ENCODE measurements at places on chromosomes 13 and 19. TPM values are rescaled to one million over a fixed set of nuclear protein-coding genes. Genes with fewer than 3 reads are reported as not detected.

DNA sequence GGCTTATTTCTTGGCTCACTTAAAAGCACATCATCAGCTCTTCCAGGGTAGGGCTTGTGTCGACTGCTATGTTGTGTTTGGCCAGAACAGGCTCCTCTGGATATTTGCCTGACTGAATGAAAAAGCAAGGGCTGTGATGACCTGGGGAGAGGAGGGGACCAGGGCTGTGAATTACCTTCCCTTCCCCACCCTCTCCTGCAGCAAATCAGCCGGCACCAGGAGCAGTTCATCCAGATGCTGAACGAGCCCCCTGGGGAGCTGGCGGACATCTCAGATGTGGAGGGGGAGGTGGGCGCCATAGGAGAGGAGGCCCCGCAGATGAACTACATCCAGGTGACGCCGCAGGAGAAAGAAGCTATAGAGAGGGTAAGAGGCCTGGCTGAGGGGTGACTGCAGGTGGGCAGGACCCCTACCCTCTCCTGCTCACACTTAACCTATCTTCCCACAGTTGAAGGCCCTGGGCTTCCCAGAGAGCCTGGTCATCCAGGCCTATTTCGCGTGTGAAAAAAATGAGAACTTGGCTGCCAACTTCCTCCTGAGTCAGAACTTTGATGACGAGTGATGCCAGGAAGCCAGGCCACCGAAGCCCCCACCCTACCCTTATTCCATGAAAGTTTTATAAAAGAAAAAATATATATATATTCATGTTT is 4.4 kb downstream of the GADD45GIP1 start:
- DNase-seq: no peak
- peaks cover 66% of the 10 kb centered on the region for H3K36me3 ChIP-seq
- peaks cover 89% of the 10 kb centered on the region for H3K4me1 ChIP-seq
- H3K27me3 ChIP-seq: no peaks in the 10 kb centered on the region

DNA sequence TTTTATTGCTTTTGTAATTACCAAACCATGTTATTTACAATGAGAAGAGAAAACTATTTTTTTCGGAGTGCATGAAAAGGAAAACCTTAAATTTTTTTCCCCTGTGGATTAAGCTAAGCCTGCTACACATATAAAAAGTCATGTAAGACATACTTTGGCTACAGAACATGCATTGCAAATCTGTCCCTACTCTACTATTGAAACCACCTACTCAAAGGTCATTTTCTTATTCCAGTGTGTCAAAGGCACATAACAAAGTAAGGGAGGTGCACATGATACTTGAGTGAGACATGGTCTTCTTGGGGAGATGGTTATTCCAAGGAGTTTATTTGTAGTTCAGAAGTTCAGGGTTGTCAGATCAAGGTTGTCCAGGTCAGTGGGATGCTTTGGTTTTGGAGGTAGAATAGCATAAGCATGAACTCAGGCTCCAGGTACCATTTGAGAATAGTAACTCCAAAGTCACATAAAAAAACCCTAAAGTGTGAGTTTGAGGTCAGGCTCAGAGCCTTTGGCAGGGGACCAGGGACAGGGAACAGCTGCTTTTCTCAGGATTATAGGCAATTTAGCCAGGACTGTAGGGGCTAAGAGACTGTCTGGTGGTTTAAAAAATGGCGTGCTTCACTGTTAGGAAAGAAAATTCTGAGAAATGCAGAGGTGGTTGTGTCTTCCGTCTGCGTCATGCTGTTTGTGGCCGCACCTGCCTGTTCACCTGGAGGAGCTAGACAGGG is 15.4 kb downstream of the FARP1 start:
- H3K27me3 ChIP-seq: no peaks in the 10 kb centered on the region
- H3K4me1 ChIP-seq: no peaks in the 10 kb centered on the region

- no peaks in the 10 kb centered on the region for H3K27me3 ChIP-seq
- no peaks in the 10 kb centered on the region for H3K4me1 ChIP-seq
- H3K4me3 ChIP-seq: no peak overlapping the region
These were observed 103.6 kb upstream of the MYO16 start for GRCh38 chr13:108525827-108526226.

GRCh38 chr13:79439275-79439674 is 33.2 kb upstream of the RBM26 start:
- H3K27me3 ChIP-seq: no peaks in the 10 kb centered on the region
- no peaks in the 10 kb centered on the region for H3K4me1 ChIP-seq
- no peak overlapping the region for H3K4me3 ChIP-seq
- no peak overlapping the region for H3K27ac ChIP-seq
- H3K36me3 ChIP-seq: no peaks in the 10 kb centered on the region

GRCh38 chr19:48890551-48890950 is 8.0 kb downstream of the TULP2 start:
- H3K4me1 ChIP-seq: no peaks in the 10 kb centered on the region
- no peak overlapping the region for H3K27ac ChIP-seq
- no peaks in the 10 kb centered on the region for H3K27me3 ChIP-seq
- no peak overlapping the region for H3K4me3 ChIP-seq
- H3K36me3 ChIP-seq: no peaks in the 10 kb centered on the region

GRCh38 chr13:49657241-49657641 is 28.9 kb downstream of the ARL11 start:
- no peak overlapping the region for H3K4me3 ChIP-seq
- no peaks in the 10 kb centered on the region for H3K27me3 ChIP-seq
- no peaks in the 10 kb centered on the region for H3K36me3 ChIP-seq
- no peaks in the 10 kb centered on the region for H3K4me1 ChIP-seq

Gene EIF3K
- 276 TPM for polyA plus RNA-seq

- no peak overlapping the region for H3K27ac ChIP-seq
- H3K4me3 ChIP-seq: no peak overlapping the region
- no peak for DNase-seq
- H3K27me3 ChIP-seq: no peaks in the 10 kb centered on the region
- H3K4me1 ChIP-seq: no peaks in the 10 kb centered on the region
These were observed 8.5 kb upstream of the XPO4 start for GRCh38 chr13:20911037-20911436.

GRCh38 chr13:31699650-31700049 is 39.7 kb upstream of the RXFP2 start:
- H3K36me3 ChIP-seq: no peaks in the 10 kb centered on the region
- no peak overlapping the region for H3K4me3 ChIP-seq
- no peaks in the 10 kb centered on the region for H3K4me1 ChIP-seq

GRCh38 chr13:87259479-87260083 is 411.6 kb upstream of the SLITRK5 start:
- no peaks in the 10 kb centered on the region for H3K4me1 ChIP-seq
- no peak overlapping the region for H3K4me3 ChIP-seq
- H3K36me3 ChIP-seq: no peaks in the 10 kb centered on the region
- H3K27ac ChIP-seq: no peak overlapping the region
